ENCODE measurements at places on chromosomes 7 and 10.

GRCh38 chr7:96250776-96251361, 71.0 kb downstream of the SLC25A13 start:
- no peak for DNase-seq

- DNase-seq, result no peak
These were observed 8.5 kb upstream of the METTL27 start for GRCh38 chr7:73850781-73851207.

DNA sequence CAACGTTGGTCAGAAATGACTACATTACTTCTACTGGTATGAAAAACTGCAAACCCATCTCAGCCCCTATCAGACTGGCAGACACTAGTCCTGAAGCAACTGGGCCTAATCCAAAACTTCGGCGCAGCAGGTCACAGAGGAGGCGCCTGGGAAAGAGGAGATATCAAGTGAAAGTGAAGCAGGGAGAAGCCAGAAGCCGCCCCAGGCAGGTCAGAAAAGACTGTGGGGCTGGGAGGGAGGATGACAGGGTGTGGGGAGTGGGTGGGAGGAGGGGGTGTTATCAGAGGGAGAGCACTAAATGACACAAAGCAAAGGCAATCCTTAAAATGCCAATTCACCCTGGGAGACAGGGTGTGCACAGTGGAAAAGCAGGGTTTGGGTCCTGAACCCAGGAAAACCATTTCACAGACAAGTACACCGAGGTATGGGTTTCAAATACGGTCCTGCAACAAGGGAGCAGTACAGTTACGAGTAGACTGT, 731 bp downstream of the CHCHD3 start:
- no peak for DNase-seq

DNA sequence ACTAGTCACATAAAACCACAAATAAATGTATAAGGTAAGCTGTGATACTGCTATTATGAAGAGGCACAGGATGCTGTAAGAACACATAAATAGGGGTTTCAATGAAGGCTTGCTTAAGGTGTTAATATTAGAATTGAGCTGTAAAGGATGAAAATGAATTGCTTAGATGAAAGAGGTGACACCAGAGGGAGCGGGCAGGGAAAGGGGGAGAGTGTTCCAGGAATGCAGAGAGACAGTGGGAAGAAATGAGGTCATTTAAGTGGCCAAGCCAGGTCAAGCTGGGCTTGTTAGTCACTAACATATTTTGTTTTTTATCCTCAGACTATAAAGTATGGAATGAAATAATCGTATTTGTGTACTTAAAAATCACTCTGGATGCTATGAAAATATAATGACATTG, 193.5 kb downstream of the NRG3 start:
- DNase-seq, result no peak

DNA sequence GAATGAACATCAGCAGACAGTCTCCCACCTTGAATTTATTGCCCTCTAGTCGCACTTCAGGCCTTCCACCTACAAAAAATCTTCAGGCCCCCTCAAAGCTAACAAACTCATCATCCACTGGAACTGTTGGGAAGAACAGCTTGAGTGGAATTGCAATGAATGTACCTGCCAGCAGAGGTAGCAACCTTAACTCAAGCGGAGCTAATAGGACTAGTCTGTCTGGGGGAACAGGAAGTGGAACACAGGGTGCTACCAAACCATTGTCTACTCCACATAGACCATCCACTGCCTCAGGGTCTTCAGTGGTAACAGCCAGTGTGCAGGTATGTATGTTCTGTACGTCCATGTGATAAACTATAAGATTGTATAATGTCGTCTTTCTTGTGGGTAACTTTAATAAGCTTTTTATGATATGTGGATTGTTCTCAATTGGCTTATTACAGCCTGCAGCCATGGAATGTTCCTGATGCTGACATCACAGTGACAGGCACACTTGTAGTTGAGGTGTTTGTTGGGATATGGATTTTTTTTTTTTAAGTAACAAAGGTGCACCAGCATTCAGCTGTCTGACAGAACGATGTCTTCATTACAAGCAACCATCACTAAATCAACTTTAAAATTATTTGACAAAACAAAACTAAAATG, 53.3 kb downstream of the UBN2 start:
- no peak for DNase-seq

DNA sequence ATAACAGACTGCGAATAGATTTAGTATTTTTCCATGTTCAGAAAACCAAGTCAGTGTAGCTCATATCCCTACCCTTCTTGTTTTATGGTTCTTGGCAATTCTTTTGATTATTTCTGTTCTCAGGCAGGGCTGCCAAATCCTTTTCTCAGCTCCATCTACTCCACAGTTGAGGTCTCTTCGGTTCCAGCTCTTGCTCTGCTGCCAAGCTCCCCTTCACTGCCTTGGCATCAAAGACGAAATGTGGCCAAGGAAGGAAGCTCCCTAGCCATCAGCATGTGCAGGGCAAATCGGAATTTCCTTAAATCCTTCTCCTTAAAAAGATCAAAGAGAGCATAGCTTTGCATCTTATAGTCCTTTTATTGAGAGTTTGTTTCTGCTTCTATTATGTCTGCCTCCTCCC, 116.4 kb upstream of the NOBOX start:
- peak; percentile 66 for DNase-seq

GRCh38 chr10:76010703-76011102, 579.3 kb downstream of the LRMDA start:
- no peak for DNase-seq

GRCh38 chr7:6409944-6410693, 37.6 kb downstream of the DAGLB start:
- DNase-seq, result no peak

DNA sequence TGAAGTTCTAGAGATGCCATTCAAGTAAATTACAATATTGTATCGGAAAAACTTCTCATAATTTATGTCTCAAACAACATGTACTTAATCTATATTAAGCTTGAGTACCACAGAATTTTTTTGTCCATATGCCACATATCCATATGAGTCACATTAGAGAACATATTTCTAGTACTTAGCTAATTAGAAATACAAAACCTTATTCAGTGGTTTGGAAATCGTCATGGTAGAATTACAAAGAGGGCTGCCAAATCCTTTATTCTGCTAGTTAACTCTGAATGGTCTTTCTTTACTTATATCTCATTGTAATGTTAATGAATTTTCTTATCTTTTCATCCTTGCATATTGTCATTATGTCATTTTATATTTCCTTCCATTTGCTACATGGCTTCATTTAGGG, 9.0 kb upstream of the VIM start:
- DNase-seq, result no peak

DNA sequence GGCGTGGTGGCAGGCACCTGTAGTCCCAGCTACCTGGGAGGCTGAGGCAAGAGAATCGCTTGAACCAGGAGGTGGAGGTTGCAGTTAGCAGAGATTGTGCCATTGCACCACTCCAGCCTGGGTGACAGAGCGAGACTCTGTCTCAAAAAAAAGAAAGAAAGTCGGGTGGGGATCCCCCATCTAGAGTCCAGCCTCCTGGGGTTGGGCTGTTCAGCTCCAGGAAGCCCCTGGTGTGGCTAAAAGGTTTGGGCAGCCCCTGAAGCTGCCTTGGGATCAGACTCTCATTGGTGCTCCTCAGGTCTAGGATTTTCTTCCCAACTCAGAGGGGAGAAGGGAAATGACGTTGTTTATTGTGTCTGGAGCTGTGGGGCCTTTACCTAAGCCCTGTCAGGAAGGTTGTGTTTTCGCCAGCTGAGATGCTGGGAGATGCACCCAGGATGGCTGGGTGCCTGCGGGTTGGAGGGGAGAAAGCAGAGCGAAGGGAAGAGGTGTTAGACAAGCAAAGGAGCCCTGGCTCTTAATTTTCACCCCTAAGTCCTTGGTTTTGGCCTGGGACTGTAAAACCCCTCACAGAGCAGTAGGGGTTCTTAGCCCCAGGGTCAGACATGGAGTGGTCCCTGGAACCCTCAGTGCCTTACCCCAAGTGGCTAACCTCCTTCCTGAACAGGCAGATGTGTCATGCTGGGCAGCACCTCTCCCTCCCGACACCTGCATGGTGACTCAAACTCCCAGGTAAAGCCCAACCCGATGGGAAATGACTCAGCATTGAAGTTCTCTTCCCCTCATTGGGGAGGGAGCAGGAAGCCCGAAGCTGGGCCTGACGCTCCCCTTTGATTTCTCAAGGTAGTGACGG, 21.1 kb downstream of the PLAU start:
- DNase-seq, result no peak

- no peak for DNase-seq
These were observed 51.6 kb downstream of the COL28A1 start for GRCh38 chr7:7484072-7484471.

DNA sequence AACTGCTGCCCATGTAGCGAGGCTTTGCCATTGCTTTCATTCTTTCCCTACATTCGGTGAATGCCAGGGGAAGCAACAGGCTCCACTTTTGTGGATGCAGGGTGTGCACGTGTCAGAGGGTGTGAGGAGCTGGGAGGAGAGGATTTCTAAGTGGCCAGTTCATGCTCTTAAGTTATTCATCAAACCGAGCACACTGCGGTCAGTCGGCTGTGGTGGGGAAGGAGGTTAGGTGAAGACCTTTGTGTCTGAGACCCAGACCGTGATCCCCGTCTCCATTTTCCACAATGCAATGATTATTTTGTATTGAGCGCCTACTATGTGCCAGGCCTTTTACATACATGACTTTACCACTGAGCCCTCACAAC, 438.6 kb upstream of the GALNT17 start:
- DNase-seq, result no peak

GRCh38 chr10:105925045-105925785, 1239.3 kb downstream of the SORCS1 start:
- DNase-seq, result no peak

DNA sequence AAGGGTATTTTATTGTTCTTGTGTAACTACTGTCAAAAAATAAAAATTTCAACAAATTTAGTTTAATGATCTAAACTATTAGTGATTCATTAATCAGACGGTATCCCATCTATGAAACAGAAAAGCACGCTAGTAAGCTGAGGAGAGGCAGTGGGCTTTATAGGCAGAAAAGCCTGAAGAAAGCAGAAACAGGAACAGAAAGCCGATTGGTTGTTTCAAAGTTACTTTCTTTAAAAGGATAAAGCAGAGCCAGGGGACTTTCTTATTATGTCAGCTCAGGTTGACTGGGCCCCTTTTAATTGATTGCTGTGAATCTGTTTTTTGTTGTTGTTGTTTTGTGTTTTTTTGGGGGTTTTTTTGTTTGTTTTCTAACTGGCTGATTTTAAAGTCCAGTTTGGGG, 105.5 kb downstream of the TES start:
- DNase-seq, result no peak

- no peak for DNase-seq
These were observed 173.9 kb downstream of the FOXP2 start for GRCh38 chr7:114588506-114588905.

DNA sequence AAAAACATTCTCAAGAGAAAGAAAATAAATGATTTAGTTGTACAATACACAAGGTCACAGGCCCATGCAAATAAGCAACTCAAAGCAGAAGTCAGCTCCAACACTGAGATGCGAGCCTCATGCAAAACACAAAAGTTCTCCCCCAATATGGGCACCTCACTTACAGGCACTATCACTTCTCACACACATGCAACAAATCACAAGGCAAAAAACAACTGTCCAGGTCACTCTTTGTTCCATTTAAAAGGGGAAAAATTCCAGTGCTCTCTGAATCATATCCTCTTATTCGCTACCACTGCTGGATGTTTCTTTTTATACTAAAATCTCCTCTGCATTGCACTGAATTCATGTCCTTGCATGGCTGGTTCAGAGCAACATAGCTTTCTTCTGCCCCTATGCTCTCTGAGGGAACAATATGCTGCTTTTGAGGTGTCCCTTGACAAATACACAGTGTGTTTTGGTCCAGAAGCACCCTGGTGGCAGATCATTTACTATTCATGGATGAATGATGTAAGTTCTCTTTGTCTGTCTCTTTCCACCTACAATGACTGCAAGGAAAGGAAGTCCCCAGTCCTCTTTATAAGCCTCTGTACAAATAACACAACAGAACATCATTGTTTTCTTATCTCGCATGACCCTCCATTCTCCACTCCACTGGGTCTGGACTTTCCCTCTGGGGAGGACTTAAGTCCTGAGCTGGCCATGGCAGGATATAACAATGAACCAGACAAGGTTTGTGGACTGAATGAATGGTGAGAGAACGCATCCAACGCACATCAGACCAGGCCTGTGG, 85.4 kb upstream of the GSDME start:
- no peak for DNase-seq

DNA sequence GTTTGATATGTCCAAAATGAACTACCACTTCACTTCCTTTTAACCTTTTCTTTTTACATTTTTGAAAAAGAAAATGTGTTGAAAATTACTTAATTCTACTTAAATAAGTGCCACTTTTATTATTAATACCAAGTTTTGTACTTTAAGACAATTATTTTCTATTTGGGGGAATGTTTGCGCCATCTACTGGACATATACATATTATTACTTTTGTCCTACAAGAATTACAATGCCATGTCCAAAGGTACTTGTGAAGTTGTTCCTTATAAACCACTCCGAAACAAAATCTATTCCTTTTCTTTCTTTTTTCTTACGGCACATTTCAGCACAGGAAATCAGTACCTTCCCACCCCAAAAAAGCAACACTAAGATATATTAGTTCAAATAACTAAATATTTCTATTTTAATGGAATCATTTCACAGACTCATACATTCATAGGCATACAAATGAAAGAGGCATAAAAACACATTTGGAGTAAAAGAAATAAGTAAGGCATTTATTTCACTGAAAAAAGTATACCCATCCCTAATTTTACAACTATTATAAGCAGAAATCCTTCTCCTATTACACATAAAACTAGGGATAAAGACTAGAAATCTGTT, 169.9 kb downstream of the RNF133 start:
- no peak for DNase-seq

DNA sequence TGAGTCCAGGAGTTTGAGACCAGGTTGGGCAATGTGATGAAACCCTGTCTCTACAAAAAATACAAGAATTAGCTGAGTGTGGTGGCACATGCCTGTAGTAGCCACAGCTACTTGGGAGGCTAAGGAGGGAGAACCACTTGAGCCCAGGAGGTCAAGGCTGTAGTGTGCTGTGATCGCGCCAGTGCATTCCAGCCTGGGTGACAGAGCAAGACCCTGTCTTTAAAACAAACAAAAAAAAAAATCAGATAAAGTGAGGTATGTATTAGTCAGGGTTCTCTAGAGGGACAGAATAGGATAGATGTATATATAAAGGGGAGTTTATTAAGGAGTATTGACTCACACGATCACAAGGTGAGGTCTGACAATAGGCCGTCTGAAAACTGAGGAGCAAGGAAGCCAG, 101.5 kb upstream of the GPR26 start:
- DNase-seq, result no peak

- DNase-seq, result no peak
These were observed 13.0 kb downstream of the OGDHL start for GRCh38 chr10:49749144-49749543.

DNA sequence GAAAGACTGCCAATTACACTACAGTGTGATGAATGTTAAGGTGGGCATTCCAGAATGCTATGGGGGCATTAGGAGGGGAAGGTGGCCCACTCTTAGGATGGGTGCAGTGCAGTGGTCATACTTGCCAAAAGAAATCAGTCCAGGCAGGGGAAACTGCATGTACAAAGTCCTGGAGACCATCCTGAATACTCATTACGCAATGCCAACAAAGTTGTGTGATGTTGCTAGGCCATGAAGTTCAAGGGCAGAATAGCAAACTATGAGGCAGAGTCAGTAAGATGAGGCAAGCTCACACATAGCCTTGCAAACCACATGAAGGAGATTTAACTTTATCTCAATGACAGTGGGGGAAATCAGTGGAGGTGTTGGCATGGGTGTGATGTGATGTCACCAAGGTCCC, 49.8 kb upstream of the SLC35B4 start:
- no peak for DNase-seq
